Foreskin fibroblast (primary cell): ENCODE measurements at places on chromosomes 11 and 22.

DNA sequence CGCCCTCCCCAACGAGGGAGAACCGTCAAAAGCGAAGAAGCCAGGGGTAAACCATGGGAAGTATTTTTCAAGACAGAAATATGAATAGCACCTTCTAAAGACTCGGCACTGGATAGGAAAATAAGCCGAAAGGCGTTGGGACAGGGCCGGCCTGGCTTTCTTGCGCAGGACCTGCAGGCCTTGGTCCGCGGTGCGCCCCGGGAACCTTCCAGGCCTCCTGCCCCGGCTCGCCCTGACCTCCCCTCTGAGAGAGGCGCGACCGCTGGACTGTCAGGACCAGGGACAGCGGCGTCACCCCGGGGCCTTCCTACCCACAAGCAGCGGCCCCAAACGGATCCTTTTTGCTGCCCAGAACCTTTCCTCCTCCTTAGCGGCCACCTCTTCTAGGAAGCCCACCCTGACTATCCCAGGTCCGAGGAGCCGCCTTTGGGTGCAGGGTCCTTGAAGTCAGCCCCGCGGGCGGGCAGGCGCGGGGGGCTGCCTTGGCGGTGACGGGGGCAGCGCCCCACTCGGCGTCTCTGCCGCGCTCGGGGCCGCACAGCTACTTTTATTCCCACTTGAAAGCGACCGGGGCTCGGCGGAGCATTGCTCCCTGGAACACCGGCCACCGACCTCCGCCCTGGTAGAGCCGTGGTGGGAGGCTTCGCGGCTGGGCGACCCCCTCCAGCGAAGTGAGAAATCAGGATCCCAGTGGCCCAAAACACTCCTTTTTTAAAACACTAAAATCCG, 650 bp upstream of the MAPK11 start:
- peak; percentile 86 for DNase-seq

DNA sequence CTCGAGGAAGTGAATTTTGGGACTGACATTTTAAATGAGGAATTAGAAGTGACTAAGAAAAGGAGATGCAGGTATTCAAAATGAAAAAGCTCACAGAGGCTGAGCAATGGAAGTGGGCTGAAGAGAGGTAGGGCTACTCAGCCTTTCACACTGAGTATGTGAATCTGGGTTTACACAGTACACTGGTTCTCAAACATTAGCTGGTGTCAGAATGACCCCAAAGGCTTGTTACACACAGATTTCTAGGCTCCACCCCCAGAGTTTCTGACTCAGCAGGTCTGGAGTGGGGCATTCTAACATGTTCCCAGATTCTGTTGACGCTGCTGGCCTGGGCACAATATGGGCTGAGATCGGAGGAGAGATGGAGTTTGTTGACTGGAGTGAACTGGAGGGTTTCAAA, 32.8 kb downstream of the CADM1 start:
- DNase-seq: no peak

DNA sequence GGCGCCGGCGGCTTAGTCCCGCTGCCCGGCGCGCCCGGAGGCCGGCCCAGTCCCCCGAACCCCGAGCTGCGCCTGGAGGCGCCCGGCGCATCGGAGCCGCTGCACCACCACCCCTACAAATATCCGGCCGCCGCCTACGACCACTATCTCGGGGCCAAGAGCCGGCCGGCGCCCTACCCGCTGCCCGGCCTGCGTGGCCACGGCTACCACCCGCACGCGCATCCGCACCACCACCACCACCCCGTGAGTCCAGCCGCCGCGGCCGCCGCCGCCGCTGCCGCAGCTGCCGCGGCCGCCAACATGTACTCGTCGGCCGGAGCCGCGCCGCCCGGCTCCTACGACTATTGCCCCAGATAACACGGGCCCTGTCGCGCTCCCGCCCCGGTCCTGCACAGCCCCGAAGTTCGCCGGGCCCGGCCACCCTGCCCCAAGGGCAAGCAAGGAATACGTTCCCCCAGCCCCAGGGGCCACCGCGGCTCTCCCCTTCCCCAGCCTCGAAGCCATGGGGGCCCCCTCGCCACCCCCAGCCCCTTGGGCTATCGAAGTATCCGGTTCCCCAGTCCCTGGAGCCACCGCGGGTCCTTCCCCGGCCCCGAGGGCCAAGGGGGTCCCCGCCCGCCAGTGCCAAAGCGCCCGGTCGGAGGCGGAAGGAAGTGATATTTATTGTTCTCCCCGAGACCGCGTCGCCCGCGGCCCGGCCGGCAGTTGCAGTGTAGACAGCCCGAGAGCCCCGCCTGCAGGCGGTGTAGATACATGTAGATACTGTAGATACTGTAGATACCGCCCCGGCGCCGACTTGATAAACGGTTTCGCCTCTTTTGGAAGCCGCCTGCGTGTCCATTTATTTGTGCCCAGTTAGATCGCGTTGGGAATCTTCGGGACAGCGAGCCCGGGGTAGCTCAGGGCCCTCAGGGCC, 6.2 kb downstream of the TBX1 start:
- DNase-seq: peak; percentile 44

- no peak for DNase-seq
These were observed 202.2 kb upstream of the NAV2 start for GRCh38 chr11:19510468-19510867.

- peak; percentile 75 for DNase-seq
These were observed 110.0 kb downstream of the FBXO7 start for GRCh38 chr22:32584650-32585049.

- no peak for DNase-seq
These were observed 63.3 kb upstream of the RTL6 start for GRCh38 chr22:44561139-44561840.

GRCh38 chr22:35986088-35986487, 42.5 kb downstream of the RBFOX2 start:
- peak; percentile 50 for DNase-seq

DNA sequence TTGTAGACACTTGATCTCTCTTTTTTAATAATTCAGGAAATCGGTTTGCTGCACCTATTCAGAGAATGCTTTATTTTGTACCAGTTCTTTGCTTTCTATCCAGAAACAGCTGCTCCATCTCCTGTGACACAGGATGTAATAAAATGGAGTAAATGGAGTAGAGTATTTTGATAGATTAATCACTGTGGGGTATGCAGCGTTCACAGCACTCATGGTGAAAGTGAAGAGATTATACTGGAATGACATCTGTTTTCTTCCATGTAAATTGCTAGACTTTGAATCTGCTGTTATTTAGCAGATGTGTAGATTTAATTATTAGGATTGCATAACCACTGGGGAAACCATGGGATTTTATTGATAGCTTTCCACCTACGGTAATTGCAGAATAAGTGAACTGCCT, 227.3 kb upstream of the ARHGAP42 start:
- no peak for DNase-seq

GRCh38 chr11:32307471-32307870, 127.9 kb downstream of the WT1 start:
- no peak for DNase-seq

DNA sequence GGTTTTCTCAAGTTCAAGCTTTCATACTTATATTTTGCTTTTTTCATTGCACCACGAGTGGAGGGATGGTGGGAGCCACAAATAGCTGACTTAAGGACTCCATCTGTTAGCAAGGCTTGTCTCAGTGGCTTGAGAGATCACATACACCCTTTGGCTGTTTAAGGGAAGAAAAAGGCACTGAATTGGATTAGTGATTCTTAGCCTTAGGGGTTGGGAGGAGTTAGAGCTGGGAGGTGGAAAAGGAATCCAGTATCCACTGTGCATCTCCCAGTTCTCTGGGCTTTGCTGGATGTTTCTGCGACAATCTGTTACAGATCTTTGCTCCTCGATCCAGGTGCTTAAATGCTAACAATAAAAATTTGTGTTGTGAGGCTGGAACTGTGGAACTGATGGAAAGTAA, 593.6 kb downstream of the CNTN5 start:
- DNase-seq: no peak

- DNase-seq: no peak
These were observed 238.9 kb upstream of the API5 start for GRCh38 chr11:43072911-43073310.

- no peak for DNase-seq
These were observed 958 bp upstream of the TUT1 start for GRCh38 chr11:62592146-62592815.

DNA sequence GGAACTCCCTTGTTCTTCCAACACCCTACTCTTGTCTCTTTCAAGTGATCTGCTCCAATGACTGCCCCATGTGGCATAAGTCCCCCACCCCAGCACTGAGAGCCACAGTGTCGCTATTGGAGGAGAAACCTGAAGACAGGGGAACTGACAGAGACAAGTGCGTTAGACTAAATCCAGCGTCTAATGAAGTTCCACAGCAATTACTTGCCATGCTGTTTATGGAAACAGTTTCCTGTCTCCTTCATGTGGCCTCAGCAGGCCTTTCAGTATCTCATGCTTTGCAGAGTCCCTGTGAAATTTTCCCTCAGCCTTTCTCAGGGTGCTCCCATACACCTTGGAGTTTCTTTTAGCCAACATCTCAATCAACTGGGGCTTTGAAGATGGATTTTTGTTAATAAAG, 277.4 kb downstream of the ETS1 start:
- DNase-seq: no peak

GRCh38 chr11:116199182-116199581, 573.6 kb downstream of the BUD13 start:
- DNase-seq: no peak

GRCh38 chr22:37260901-37261336, 16.9 kb upstream of the RAC2 start:
- peak; percentile 35 for DNase-seq

- DNase-seq: no peak
These were observed 223.1 kb upstream of the KIRREL3 start for GRCh38 chr11:127223633-127224032.

DNA sequence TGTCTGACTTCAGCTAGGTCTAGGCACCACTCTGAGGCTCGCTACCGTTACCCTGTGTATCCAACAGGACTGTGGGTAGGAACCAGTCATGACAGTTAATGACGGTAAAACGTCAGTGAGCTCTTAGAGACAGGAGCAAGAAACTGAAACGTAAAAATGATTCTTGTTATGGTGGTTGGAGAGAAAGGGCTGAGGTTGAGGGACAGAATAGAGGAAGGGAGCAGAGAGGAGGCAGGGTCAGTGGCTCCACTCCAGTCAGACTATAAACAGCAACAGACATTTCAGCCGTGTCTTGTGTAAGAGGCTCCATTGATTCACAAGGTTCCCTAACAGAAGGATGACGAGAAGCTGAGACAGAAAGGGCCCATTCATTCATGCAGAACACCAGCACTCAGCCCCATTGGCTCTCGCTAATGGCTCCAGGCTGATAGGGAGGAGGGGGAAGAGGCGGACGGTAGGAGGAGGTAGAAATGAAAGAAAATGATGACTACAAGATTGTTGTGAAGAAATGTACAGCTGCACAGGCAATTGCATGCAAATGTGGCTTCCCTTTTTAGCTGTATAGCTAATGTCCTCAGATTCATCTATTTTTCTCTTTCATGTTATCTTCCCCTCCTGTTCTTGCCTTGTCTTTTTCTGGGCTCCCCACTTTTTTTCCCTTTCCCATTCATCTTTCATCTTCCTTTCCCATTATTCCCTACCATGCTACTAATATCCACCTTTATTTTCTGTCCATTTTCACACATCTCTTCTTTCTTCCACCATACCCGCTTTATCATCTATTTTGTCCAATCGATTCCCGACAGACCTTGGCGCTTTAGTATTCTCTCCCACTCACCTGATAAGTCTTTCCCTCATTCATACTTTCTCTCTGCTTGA, 34.3 kb downstream of the ETS1 start:
- peak; percentile 50 for DNase-seq

DNA sequence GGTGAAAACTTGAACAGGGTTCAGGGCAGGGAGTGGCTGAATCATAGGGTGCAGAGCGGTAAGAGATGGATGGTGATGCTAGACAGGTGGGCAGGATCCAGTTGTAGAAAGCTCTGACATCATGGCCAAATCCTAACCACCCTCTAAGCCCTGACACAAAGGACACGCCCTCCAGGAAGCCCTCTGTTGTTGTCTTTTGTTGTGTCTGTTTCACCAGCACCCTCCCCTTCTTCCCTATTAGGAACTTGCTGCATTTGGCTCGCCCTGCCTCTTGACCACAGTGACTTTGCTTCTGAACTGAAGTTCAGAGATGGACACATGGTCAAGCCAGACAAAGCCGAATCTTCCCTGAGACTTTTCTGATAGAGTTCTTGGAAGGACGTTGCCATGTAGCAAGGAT, 14.2 kb upstream of the APOL6 start:
- DNase-seq: no peak

DNA sequence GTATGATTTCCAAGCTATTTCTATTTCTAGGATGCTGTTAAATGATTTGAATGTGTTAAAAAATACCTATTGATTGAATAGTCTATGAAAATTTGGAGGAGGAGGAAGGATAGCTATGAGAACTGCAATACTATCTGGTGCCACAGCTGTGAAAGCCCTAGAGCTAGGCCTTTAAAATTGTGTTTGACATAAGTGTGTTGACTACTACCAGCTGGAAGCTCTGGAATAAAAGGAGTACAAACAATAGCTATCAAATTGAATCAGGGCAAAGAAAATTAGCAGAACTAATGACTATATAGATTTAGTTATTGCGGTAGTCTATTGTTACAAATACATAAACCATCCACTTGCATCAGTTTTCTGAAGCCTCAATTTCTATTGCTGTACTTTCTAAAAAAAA, 124.8 kb upstream of the CNTN5 start:
- no peak for DNase-seq

DNA sequence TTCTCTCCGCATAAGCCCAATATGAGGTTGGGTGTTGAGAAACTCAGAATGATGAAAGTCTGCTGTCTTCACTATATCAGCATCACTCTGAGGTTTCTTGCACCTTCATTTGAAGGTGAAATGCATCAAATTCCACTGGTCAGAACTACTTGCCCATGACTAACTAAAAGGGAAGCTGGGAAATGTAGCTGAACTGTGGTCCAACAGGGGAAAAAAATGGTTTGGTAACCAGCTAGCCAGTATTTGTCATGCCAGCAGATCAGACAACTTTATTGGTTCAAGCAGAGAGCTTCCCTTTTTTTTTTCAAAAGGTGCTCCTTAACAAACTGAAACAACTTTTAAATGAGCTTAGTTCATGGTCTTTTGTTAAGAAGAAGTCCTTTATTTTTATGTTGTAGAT, 14.2 kb upstream of the PIK3C2A start:
- peak; percentile 51 for DNase-seq

GRCh38 chr11:65329944-65330403, 3.7 kb upstream of the DPF2 start:
- peak; percentile 85 for DNase-seq

DNA sequence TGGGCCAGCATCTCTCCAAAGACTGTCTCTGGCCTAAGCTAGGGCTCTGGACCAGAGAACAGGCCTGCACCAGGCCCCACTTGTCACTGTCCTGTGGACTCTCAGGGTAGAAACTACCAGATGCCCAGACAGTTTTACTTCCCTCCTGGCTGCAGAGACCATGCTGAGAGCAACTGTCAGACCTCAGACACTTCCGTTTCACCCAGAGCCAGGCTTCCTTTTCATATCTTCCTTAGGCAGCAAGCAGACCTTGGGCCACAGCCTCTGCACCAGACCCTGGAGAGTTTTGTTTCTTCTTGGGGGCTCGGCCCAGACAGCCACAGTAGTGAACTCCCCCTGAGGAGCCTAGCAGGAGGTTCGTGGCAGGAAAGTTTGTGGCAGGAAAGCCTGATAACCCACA, 12.1 kb upstream of the FCHSD2 start:
- DNase-seq: no peak

GRCh38 chr11:12800871-12801270, 126.7 kb downstream of the TEAD1 start:
- DNase-seq: no peak

- DNase-seq: peak; percentile 48
These were observed 49.6 kb upstream of the ME3 start for GRCh38 chr11:86722006-86722405.
